ENCODE measurements at places on chromosomes 4 and X.

GRCh38 chr4:189530848-189531247 lies 409.8 kb upstream of the FRG1 start:
- peak; percentile 11 for DNase-seq

DNA sequence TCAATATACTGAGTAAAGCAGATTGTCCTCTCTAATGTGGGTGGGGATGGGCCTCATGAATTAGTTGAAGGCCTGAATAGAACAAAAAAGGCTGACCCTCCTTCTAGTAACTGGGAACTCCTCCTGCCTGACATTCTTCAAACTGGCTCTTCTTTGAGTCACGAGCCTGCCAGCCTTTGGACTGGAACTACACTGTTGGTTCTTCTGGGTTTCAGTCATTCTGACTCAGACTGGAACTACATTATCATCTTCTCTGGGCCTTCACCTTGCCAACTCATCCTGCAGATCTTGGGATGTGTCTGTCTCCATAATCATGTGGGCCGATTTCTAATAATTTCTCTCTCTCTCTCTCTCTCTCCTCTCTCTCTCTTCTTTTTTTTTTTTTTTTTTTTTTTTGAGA lies 26.9 kb upstream of the CT47C1 start:
- DNase-seq = no peak

DNA sequence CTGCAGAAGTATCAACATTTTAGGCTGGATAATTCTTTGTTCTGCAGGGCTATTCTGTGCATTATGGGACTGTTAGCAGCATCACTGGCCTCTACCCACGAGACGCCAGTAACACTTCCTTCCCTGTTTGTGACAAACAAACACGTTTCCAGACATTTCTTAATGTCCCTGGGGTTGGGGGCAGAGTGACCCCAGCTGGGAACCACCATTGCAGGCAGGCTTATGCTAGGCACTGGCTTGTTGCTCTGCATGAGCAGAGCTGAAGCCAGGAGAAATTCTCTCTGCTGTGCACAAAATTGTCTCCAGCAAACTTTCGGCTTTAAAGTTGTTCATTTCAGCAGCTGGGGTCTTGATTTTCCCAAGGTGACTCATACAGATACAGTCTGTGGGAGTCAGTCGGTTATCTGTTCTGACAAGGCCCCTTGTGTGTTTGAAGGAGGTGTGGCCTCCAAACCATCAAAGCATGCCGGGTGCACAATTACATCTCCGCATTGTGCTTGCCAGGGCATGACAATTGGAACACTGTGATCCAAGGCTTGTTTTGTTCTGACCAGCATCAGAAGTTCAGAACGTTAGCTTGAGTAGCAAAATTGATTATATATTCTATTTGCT lies 156.4 kb upstream of the BOD1L1 start:
- DNase-seq = no peak

- DNase-seq = peak; percentile 82
Observed at GRCh38 chr4:40055863-40056715, 561 bp upstream of the N4BP2 start.

DNA sequence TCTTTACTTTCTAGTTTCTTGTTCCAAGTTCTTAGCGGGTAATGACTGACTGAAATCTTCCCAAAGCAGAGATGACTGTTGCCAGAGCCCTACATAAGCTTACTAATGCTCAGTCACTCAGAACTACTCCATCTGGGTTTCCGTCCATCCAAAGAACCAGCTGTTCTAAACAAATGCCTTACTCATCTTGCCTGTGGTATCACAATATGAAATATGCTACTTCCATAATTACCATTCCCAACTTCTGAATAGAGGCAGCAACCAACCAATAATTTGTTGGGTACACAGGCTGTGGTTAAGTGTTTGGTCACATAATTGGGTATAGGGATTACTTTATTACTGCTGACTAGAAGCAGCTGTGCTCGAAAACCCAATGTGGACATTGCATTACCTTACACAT lies 930.2 kb upstream of the DIAPH2 start:
- DNase-seq = no peak

- DNase-seq = no peak
Observed at GRCh38 chr4:2082627-2083026, 23.5 kb downstream of the NAT8L start.

GRCh38 chr4:107888237-107888636 lies 43.1 kb upstream of the CYP2U1 start:
- no peak for DNase-seq

DNA sequence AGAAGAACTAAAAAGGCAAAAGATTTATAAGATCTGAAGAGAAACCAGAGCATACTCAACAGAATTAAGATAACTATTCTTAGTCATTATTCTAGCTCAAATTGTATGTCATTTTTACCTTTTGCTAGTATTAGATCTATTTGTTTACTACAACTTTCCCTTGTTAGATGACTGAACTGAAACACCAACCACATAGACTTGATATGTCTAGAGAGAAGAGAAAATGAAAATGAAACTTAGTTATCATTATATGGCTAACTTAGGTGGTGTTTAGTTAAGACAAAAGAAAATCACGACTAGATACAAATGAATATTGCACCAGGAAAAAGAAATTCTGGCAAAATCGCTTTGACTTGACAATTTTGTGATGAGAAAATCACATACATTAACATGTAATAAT lies 690.8 kb downstream of the PCDH18 start:
- no peak for DNase-seq

GRCh38 chrX:44744799-44745198 lies 99.0 kb upstream of the DUSP21 start:
- DNase-seq = no peak

GRCh38 chr4:174192943-174193342 lies 90.5 kb downstream of the FBXO8 start:
- DNase-seq = no peak

DNA sequence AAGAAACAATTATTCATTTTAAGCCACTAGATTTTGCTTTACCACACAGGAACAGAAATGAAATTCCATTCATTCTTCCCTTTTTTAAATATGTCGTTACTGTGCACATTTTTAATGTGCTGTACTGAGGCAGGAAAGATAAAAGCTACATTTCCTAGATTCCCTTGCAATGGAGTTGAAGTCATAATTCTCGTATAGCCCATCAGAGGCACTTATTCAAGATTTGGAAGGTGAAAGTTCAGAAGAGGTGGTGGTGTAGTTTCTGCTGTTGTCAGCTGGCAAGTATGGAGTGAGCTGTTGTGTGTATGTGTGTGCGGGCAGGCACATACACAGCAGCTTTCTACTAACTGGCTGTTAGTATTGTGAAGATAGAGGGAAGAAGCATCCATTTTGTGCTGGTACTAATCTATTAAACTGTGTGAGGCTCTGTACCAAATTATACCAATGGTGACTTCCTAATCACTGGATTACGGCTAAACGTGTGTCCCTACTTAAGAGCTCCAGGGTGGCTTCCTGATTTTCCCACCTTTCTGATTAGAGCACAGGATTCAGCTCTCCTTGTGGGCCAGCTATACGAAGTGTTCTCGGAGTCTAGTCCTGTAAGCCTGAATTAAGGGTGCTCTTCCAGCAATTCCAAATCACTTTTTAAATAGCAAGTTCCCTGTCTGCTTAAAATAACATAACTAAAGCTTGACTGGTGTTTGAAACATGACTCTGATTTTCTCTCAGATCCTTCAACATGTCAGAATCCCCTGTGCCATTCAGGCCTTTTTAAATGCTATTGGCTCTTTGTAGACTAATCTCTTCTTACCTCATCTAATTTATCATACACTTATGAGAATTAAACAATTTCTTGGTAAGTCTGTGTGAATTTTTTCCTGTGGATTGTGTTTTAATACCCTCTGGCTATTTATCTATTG lies 43.8 kb downstream of the PDS5A start:
- DNase-seq = no peak

DNA sequence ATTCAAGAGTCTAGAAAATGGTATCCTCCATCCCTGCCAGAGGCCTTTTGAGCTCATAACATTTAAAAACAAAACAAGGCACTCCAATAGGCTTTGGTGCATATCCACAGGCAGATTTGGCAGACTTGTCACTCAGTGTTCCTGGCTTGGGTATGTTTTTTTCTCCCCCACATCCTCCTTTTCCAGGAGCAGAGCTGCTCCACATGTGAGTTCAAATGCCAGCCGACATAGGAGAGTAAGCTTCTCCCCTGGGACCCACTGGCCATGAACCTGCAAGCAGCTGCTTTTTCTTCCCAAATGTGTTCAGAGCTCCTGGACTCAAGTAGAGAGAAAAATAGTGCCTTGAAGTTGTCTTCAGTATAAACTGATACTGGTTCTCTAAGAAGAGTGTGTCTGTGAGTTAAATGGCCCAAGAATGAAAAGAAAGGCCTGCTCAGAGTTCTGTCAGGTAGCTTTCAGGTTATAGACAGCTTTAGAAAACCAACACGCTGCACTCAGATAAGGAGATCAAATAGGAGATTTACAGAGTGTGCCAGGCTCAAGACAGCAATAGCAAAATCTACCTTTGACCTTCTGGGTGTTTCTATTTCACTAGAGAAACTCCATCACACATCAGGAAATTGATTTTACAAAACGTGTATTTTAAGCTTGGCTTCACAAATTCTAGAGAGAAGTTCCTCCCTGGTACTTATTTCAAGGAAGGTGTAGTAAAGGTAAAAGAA lies 162.5 kb upstream of the GALNT7 start:
- no peak for DNase-seq

- DNase-seq = no peak
Observed at GRCh38 chr4:137558951-137559350, 26.7 kb upstream of the PCDH18 start.

DNA sequence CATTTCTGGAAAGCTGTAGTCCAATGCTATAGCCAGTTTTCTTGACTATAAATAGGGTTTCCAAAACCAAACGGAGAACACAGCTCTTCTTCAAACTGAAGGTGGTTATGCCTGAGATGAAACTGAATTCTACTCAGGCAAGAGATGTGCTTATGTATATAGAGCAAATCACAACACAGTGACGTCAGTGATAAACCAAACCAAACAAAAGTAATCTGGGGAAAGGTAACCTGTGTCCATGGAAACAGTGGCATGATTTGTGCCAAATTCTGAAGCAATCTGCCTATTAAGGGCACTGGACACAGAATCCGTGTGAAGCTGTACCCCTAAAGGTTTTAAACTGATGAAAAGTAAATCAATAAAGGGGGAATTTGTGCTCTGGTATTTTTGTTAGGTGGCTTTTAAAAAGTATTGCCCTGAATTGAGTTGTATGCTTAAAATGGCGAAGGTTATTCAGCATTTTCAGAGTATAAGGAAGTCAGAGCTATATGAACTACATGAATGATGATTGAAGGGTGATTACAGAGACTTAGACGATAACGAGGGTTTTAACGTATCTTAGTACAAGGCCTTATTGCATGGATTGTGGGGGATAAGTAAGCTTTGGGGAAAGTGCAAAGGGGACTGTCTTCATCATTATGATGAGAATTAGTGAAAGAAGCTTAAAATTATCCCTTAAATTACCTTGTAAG lies 38.6 kb downstream of the NPY5R start:
- DNase-seq = no peak

- DNase-seq = no peak
Observed at GRCh38 chr4:171785388-171785787, 27.8 kb upstream of the GALNTL6 start.

GRCh38 chr4:74379912-74380311 lies 15.0 kb downstream of the EREG start:
- no peak for DNase-seq

GRCh38 chr4:47213971-47214370 lies 182.6 kb downstream of the GABRB1 start:
- peak; percentile 71 for DNase-seq
